Psoas muscle (tissue), 8 donors: ENCODE measurements at places on chromosomes 16 and 17. TPM values are rescaled to one million over a fixed set of nuclear protein-coding genes. Genes with fewer than 3 reads are reported as not detected.

The ABCC6 gene
- 3.0 TPM for polyA plus RNA-seq

The GPR179 gene
- polyA plus RNA-seq: 0.70 TPM

The ANTKMT gene
- 56.0 TPM for polyA plus RNA-seq

The CSH1 gene
- polyA plus RNA-seq: not detected

The GNAO1 gene
- 0.35 TPM for polyA plus RNA-seq

DNA sequence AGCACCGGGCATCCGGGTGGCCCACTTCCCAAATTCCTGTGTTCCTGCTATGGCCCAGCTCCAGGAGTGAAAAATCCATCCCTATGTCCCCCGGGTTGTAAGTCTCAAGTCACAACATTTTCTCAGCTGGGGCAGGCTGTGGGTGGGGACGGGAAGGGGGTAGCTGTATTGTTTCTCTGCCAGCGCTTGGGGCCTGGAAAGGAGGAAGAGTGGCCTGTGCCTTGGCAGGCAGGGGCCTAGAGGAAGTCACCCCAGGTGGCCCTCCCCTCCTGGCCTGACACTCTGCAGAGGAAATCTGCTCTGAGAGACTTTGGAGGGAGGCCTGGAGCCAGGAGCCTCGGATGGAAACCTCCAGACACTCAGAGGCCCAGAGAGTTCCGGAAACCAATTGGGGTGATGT lies 10.6 kb upstream of the SCN4A start:
- H3K4me3 ChIP-seq: peak overlapping the region; percentile 15
- H3K27ac ChIP-seq: peak overlapping the region; percentile 93
- peaks cover 86% of the 10 kb centered on the region for H3K4me1 ChIP-seq
- H3K36me3 ChIP-seq: no peaks in the 10 kb centered on the region

- H3K27me3 ChIP-seq: no peaks in the 10 kb centered on the region
- H3K27ac ChIP-seq: no peak overlapping the region
- H3K36me3 ChIP-seq: no peaks in the 10 kb centered on the region
- no peak for DNase-seq
- H3K4me3 ChIP-seq: no peak overlapping the region
These were observed 2.0 kb downstream of the CCDC102A start for GRCh38 chr16:57534337-57534880.

GRCh38 chr17:79491006-79491405 lies 119.8 kb downstream of the RBFOX3 start:
- no peak overlapping the region for H3K4me3 ChIP-seq
- H3K27ac ChIP-seq: no peak overlapping the region
- H3K27me3 ChIP-seq: no peaks in the 10 kb centered on the region
- no peaks in the 10 kb centered on the region for H3K4me1 ChIP-seq
- no peak for DNase-seq

- peaks cover 99% of the 10 kb centered on the region for H3K36me3 ChIP-seq
- peaks cover 19% of the 10 kb centered on the region for H3K4me1 ChIP-seq
- no peaks in the 10 kb centered on the region for H3K27me3 ChIP-seq
- H3K27ac ChIP-seq: peak overlapping the region; percentile 72
- no peak overlapping the region for H3K4me3 ChIP-seq
These were observed 13.5 kb upstream of the DHRS13 start for GRCh38 chr17:28916302-28916934.

GRCh38 chr17:57889892-57890856 lies 40.3 kb upstream of the MRPS23 start:
- no peak overlapping the region for H3K4me3 ChIP-seq
- H3K27ac ChIP-seq: peak overlapping the region; percentile 97

GRCh38 chr16:79049040-79049439 lies 551.5 kb downstream of the MAF start:
- H3K4me3 ChIP-seq: no peak overlapping the region
- H3K27me3 ChIP-seq: no peaks in the 10 kb centered on the region
- H3K4me1 ChIP-seq: no peaks in the 10 kb centered on the region
- no peaks in the 10 kb centered on the region for H3K36me3 ChIP-seq

DNA sequence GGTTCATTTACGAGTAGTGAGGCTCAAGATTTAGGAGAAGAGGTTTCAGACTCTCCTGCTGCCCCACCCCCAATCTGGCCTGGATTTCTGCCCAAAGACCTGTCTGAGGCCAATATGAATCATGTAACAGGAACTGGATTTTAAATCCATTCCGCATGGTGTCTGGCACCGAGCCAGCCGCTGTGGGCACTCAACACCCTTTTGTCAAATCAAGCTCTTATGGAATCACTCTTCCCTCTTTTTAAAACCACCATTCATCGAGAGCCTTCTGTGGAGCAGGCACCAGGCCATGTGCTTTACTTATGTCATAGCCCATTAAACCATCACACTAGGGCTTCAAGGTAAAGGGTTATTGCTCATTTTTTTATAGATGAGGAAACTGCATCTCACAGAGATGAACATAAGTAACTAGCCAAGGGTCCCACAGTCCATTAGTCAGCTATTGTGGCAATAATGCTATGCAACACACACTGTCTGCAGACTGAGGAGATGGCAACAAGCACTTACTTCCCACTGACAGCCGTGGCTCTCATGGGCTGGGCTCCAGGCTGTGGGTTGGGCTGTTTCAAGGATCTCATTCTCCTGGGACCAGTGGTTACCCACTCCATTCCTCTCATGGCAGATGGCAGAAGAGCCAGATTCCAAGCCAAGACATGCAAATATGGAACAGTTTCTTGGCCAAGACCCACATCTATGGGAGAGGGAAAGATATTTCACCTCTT lies 93.6 kb downstream of the WSCD1 start:
- peaks cover 2% of the 10 kb centered on the region for H3K4me1 ChIP-seq
- no peak overlapping the region for H3K27ac ChIP-seq
- no peak overlapping the region for H3K4me3 ChIP-seq
- no peaks in the 10 kb centered on the region for H3K27me3 ChIP-seq
